ENCODE measurements at places on chromosomes 4 and X.
A peak's percentile ranks its signal among the peaks of the same experiment; 100 is the strongest.

DNA sequence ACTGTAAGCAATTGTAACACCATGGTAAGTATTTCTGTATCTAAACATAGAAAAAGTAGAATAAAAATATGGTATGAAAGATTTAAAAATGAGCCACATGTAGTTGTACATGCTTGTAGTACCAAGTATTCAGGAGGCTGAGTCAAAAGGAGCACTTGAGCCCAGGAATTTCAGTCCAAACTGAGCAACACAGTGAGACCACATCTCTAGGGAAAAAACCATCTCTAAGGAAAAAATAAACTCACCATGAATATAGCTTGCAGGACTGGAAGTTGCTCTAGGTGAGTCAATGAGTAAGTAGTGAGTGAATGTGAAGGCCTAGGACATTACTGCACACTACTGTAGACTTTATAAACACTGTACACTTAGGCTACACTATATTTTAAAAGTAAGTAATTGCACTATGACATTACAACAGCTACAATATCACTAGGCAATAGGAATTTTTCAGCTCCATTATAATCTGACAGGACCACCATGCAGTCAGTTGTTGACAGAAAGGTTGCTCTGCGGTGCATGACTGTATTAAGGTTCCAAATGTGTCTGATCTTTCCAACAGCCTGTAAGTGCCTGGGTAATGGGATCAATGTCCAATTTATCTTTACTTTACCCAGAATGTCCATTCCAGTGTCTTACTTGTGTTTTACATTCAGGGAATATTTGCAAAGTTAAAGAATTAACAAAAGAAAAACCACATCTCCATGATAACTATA lies 28.9 kb upstream of the LRBA start:
- no peak for DNase-seq

GRCh38 chr4:55733932-55734331 lies 85.7 kb upstream of the EXOC1L start:
- DNase-seq: no peak

DNA sequence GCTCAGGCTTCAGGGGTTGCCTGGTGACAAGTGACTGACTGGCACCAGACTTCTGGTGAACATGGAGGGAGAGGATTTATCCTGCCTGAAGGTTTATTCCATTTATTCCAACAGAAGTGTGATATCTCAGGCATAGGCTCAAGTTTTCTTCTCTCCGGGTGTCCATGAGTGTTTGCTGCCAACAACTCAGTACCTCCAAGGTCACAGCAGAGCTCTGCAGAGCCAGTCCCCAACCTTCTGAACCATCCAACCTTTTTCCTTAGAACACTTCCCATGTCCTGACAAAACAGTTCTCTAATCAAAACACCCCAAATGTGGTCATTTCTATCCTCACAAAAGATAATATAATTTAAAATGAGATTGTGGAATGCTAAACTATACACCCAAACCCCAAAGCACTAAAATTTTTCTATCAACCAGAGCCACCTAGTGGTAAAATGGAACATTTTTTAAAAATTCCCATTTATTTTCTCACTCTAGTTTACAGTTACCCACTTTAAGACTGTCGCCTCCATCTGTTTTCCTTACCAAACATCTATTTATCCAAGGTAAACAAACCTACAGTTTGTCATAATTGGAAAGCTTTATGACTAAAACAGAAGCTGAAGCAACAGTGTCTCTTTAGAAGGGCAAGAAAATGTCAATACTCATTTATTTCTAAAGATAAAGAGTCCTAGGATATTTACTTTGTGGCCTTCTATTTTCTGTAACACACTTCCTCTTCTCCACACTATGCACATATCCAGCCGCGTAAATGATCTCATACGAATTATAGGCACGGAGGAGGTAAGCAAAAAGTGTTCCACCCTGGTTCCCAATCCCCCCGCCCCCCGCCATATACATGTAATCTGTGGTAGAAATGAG lies 39.5 kb downstream of the TMEM154 start:
- no peak for DNase-seq

DNA sequence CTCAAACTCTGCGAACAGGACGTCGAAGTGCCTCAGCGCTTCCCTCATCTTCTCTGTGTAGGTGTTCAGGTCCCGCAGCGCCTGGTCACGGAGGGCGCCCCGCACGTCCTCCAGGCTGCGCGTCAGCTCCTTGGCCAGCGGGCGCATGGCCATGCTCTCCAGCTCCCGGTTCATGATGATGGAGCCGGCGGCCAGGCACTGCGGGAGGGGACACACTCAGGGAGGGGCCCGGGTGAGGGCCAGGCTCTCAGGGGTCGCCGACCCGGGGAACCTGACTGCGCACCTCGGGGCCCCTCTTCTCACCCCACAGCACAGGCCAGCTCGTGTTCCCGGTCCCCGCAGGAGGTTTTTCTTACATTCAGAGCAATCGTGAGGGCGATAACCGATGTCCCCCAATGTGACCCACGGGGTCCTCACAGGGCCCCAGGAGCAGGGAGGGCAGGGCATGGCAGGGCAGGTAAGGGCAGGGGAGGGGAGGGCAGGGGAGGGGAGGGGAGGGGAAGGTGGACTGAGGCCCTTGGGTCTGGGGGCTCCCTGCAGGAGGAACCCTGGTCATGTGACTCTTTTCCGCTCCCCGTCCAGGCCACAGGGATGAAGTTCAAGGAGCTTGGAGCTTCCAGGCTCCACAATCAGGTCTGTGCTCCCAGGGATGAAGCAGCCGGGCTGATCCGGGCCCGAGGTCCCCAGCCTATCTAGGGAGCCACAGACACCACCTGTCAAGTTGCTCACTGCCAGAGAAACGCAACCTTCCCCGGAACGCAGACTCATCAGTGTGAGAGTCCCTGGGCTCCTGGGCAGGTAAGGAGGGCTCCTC lies 77.8 kb upstream of the MXD4 start:
- DNase-seq: no peak

- DNase-seq: no peak
Observed at GRCh38 chrX:23228454-23228853, 106.2 kb upstream of the PTCHD1 start.

DNA sequence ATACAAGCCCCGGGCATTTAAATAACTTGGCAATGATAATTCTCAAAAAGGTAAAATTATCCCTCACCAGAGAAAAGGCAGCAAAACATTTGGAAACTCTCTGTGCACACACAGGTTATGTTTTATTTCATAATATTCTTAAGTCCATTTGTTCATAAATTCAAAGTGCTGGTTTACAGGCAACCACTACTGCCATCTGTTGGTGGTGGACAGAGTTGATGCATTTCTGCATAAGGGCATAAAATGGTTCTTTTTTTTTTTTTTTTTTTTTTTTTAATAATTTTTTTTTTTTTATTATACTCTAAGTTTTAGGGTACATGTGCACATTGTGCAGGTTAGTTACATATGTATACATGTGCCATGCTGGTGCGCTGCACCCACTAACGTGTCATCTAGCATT lies 31.5 kb upstream of the IL21 start:
- peak; percentile 16 for DNase-seq

DNA sequence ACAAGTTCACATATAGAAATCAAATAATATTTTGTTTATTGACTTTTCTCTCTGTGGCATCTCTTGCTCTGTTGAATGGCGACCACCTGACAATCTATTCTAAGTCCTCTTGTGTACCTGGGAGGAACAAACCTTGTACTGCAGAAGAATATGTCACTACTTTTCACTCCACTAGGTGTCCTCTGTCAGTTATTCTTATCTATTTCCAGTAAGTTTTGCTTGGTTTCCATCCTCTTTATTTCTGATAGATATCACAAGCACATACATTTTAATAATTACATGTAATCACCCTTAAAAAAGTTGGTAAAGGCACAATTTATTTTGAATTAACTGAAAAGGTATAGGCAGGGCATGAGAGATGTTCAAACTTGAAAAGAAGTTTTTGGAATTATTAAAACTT lies 238.4 kb downstream of the SNCA start:
- no peak for DNase-seq

GRCh38 chr4:39480902-39481695 lies 22.2 kb downstream of the LIAS start:
- DNase-seq: no peak

DNA sequence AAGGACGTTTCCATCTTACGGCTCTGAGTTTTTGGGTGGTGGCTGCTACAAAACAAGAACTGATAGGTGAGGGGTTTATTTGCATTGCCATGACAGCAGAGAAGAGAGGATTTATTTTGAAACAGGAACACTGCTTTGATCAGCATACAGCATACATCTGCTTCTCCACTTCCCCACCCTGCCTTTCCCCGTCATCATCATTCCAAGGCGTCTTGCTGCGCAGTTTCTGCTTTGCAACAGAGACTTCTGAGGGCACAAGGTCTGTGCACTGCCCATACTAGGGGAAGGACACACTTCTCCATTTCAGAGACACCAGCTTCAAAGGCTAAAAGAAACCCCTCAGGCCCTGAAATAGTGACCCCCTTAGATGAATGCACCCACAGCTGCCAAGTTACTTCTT lies 19.1 kb downstream of the STARD8 start:
- no peak for DNase-seq

DNA sequence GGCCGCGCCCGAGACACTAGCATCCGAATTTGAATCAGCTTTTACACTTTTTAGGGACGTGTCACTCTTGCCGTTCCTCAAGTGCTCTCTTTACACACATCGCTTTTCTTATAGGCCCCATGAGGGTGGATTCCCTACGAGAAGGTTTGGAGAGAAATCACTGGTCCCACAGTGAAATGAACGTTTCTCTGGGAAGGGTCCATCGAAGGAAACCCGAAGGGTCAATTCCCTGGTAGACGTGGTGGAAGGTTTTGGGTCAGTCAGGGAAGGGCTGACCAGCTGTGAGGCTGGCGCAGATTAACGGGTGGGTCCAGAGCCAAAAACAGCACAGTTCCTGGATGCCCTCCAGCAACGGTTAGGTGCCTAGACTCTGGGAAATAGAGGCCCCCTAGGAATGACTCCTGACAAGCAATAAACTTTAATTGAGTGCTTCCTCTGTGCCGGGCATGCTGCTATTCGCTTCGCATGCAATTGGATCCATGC lies 35.9 kb downstream of the ETDC start:
- DNase-seq: no peak

DNA sequence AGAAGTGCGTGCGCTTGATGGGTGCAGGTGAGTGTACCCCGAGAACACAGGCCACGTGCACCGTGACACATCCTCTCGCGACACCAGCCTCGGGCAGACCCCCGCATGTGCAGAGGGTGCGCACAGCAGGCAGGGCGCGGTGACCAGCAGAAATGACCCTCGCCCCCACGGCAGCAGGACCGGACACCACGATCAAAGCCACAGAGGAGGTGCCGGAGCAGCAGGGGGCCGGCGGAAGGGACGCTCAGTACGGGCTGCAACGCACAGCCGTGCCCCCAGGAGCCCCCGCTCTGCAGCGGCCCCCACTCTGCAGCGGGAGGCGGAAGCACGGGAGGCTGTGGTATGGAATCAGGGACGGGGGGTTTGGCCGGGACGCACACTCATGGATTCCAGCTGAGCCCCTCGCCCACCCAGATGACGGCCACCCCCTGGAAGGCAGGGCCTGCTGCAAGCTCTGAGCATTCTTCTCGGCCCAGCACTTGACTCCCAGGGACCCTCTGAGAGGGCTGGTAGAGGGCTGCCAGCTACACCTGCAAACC lies 17.1 kb downstream of the PPP2R3B start:
- no peak for DNase-seq
